ENCODE measurements at places on chromosomes 11 and 22.

GRCh38 chr22:24981066-24981465, 28.6 kb downstream of the KIAA1671 start:
- DNase-seq, result no peak

DNA sequence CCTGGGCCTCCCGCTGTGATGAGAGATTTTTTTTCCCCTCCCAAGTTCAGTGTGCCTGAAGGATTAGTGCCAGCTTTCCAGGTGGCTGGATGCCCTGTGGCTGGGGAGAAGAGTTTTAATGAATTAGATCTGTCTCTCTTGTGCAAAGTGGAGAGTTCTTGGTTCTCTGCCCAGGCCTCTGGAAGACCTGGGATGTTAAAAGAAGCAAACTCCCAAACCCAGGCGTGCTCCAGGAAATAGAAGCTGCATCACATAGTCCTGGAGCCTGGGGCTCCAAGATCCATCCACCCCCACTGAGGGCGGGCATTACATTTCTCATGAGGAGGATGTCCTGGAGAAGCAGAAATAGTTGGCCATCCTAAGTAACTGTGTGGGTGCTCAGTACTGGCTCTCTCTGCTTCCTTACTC, 30.6 kb downstream of the SDHAF2 start:
- peak; percentile 93 for DNase-seq

- DNase-seq, result peak; percentile 78
These were observed 23.3 kb upstream of the SERPIND1 start for GRCh38 chr22:20750461-20751184.

DNA sequence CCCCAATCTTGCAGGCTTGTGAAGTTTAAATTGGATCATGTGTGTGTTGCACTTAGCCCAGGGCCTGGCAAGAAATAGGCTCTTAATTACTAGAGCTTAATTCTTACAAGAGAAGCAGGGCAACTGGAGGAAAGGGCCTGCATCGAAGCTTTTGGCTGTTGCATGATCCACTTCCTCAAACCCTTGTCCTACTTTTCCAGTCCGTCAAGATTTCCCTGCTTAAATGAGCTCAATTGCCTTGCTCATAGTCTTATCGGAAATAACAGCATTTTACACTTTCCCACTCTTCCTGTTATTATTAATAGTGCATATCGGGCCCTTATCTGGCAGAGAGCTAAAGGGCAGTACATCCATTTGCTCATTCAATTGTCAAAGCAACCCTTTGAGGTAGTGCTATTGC, 18.1 kb downstream of the DTX4 start:
- DNase-seq, result no peak

DNA sequence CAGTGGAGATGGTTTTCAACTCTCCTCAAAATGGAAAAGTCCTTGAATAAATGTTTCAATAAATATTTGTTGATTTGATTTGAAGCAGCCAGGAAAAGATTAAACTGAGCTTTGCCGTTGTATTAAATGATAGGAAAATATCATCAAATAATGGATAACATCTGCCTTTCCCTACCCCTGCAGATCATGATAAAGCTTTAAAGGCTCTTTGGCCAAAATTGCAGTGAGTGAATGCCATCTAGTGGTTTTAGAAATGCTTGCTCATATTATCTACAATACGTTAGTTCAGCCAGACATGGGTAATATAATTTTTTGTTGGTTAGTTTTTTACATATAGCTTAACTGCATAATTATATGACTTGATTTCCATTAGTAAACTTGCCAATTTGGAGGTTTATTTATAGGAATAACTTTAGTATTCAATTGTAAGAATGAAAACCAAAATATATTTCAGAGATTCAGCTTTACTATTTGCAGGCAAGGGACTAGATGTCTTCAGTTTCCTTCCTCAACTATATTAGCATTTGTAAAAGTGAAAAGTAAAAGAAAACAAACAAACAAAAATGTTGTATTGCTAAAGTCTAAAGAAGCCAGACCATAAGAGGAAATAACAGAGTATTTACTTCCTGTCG, 159.2 kb downstream of the MSANTD4 start:
- peak; percentile 26 for DNase-seq

All from DMS79 treated with DMSO at 0.1 percent for 48 hours (cell line).